ENCODE measurements at places on chromosomes 12 and 14.
A peak's percentile ranks its signal among the peaks of the same experiment; 100 is the strongest.

- DNase-seq = no peak
These were observed 1247.0 kb downstream of the FSCB start for GRCh38 chr14:43260056-43260455.

- no peak for DNase-seq
These were observed 76.1 kb upstream of the RFX4 start for GRCh38 chr12:106506691-106507090.

GRCh38 chr12:87793131-87793530 lies 236.1 kb downstream of the C12orf50 start:
- no peak for DNase-seq

GRCh38 chr14:40115583-40115982 lies 683.4 kb upstream of the FBXO33 start:
- DNase-seq = no peak

DNA sequence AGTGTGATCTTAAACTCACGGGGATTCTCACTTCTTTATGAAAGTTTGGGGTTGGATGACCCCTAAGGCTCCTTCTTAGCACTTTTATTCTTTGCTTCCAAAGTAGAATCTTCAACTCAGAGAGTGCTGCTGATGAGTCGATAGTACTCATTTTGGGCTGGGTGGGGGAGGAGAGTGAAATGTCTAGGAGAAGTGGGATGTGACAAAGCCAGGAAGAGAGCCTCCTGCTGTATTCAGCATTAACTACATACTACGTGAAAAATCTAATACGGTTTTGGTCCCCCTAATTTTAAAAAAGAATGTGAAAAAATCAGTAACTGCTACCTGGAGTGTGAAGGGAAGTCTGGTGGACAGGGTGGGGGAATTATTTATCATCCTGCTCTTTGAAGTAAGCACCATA lies 148.3 kb downstream of the SAMD4A start:
- no peak for DNase-seq

GRCh38 chr12:100758083-100758482 lies 36.5 kb upstream of the ANO4 start:
- DNase-seq = no peak

DNA sequence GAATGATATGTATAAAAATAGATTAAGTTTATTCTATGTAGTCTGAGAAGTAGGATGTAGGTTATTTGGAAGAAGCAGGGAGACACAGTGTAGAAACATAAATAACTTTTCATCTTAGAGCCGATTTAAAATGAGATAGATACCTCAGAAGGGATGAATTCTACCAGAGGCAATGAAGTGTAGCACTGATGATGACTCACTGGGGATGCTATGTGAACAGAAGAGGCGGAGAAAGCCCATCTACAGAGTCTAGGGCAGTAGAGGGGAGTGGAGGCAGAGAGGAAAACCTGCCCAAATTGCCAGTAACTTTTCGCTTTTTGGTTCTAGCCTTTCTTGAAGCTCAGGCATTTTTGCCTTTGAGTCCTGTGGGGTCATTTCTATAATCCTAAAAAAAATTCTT lies 451.8 kb downstream of the ATP23 start:
- no peak for DNase-seq

DNA sequence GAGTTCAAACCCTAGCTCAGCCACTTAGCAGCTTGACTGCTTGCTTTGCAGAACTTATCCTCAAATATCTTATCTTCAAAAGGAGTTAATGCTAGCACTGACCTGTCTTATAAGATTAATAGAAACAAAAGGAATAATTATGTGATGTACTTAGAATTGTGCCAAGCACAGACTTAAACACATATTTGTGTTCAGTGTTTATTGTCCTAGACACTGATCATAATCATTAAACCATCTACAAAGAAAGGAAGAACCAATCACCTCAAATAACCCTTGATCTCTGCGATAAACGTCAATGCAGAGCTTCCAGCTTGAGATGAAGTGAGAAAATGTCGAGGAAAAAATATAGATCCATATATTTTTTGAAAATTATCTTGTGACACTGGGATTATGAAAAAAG lies 73.1 kb downstream of the ATXN7L3B start:
- no peak for DNase-seq

DNA sequence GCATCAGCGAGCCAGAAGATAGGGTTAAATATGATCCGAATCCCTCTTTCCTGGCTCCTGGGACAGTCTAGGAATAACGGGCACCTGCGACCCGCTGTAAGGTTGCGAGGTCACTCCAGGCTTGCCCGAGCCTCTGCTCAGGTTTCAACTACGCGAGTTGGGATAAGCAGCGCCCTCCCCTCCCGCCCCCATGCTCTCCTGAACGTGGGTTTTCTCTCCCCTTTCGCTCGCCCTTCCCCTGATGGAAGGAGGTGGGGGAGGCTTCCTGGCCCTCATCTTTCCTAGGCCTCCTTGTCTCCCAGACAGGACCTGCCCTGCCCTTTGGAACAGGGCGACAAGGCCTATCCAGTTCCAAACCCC lies 753 bp upstream of the ATP5MC2 start:
- DNase-seq = no peak

DNA sequence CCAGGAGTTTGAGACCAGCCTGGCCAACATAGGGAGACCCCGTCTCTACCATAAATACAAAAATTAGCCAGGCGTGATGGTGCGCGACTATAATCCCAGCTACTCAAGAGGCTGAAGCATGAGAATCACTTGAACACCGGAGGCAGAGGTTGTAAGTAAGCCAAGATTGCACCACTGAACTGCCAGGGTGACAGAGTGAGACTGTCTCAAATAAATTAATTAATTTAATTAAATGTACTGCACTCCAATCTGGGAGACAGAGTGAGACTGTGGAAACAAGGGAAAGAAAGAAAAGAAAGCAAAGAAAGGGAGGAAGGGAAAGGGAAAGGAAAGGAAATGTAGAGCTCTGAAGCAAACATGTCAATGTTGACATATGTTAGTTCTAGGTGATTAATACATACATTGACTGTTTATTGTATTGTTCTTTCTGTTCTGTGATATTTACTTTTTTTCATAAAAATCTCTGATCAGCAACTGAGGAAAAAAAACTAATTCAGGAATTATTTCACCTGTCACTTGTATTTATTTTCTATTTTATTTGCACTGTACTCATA lies 99.6 kb downstream of the DENND5B start:
- DNase-seq = no peak

GRCh38 chr12:26732005-26732908 lies 100.7 kb downstream of the ITPR2 start:
- DNase-seq = peak; percentile 78

- DNase-seq = peak; percentile 11
These were observed 19.3 kb downstream of the CCDC62 start for GRCh38 chr12:122793685-122794106.

- no peak for DNase-seq
These were observed 122.4 kb downstream of the DACT1 start for GRCh38 chr14:58760121-58760520.

GRCh38 chr14:91891721-91892220 lies 24.4 kb upstream of the TC2N start:
- DNase-seq = no peak

DNA sequence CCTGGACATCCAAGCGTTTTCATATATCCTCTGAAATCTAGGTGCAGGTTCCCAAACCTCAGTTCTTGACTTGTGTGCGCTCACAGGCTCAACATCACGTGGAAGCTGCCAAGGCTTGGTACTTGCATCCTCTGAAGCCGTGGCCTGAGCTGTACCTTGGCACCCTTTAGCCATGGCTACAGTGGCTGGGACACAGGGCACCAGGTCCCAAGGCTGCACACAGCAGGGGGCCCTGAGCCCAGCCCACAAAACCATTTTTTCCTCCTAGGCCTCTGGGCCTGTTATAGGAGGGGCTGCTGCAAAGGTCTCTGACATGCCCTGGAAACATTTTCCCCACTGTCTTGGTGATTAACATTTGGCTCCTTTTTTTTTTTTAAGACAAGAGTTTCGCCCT lies 11.6 kb upstream of the FAM177A1 start:
- DNase-seq = no peak

GRCh38 chr12:75658286-75658685 lies 146.9 kb upstream of the KRR1 start:
- DNase-seq = no peak

- DNase-seq = no peak
These were observed 8.3 kb upstream of the MTA1 start for GRCh38 chr14:105411017-105411941.

- DNase-seq = no peak
These were observed 11.2 kb downstream of the TTC6 start for GRCh38 chr14:37606678-37607077.

- no peak for DNase-seq
These were observed 15.3 kb upstream of the SPSB2 start for GRCh38 chr12:6888360-6888759.

DNA sequence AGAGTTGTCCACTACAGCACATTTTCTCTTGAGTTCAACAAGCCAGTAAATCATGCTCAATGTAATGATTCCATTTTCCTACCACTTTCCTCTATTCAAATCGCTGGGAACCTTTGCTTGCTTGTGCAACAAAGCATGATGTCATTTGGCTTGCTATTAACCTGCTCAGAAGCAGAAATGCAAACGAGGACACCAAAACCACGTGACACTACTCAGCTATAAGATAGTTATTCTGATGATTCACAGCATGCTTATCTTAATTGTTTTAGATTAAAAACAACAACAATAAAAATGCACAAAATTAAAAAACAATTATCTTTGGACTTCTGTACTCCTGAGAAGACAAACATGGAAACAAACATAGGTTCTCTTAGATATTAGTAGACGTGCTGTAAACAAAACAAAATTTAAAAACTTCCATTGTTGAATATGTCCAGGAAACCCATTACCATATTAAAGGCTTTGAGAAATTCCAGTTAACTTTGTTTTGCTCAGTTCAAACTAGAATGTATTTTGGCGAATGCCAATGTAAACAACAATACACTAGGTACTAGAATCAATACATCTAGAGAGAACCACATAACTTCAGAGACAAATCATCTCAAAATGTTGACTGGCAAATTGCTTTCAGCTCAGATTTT lies 77.5 kb upstream of the KRAS start:
- DNase-seq = no peak

DNA sequence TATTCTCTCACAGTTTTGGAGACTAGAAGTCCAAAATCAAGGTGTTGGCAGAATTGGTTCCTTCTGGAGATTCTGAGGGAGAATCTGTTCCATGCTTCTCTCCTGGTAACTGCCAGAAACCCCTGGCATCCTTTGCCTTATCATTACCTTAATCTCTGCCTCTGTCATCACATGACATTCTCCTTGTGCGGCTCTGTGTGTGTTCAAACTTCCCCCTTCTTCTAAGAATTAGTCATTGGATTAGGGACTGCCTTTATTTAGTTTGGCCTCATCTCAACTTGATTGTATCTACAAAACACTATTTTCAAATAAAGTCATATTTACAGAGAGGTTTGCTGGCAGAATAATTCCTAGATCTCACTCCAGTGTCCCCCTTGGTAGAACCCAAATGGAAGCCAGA lies 68.9 kb downstream of the ZNF641 start:
- no peak for DNase-seq

DNA sequence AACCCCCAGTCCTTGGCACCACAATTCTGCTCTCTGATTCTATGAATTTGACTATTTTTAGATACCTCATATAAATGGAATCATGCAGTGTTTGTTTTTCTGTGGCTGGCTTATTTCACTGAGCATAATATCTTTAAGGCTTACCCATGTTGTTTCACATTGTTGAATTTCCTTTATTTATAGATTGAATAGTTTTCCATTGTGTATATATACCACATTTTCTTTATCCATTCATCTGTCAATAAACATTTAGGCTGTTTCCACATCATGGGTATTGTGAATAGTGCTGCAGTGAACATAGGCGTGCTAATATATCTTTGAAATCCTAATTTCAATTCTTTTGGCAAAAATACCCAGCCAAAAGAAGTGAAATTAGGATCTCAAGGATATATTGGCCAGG lies 126.7 kb upstream of the SLC38A2 start:
- DNase-seq = no peak

GRCh38 chr14:28975084-28975483 lies 208.5 kb downstream of the FOXG1 start:
- DNase-seq = no peak

DNA sequence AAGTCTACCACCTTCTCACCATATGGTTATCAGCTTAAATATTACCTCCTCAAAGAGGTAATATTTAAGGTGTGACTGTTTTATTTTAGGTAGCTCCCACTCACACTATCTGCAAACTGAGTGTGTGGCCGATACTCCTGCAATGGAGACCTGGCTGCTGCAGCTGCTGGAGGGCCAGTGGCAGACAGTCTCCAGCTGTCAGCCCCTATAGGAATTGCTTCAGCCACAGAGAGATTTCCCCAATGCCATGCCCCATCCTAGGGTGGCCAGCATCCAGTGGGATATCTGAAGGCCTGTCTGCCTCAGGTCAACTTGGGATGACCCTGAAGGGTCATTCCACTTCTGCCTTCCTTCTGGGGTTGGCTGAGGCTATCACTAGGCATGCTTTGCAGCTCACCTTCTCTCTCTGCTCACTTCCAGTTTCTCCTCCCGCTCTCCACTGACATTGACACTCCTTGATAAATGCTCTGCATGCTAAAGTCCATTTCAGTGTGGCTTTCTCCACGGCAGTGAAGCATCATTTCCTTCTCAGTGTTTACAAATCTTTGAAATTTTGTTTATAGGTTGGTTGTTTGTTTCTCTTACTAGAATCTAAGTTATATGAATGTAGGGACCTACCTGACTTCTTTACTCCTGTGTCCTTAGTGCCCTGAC lies 90.2 kb upstream of the USP44 start:
- no peak for DNase-seq

GRCh38 chr12:109770104-109770860 lies 56.7 kb downstream of the FAM222A start:
- no peak for DNase-seq

- no peak for DNase-seq
These were observed 23.3 kb downstream of the CHGA start for GRCh38 chr14:92945959-92946846.

GRCh38 chr12:88793096-88793495 lies 212.8 kb upstream of the KITLG start:
- no peak for DNase-seq

DNA sequence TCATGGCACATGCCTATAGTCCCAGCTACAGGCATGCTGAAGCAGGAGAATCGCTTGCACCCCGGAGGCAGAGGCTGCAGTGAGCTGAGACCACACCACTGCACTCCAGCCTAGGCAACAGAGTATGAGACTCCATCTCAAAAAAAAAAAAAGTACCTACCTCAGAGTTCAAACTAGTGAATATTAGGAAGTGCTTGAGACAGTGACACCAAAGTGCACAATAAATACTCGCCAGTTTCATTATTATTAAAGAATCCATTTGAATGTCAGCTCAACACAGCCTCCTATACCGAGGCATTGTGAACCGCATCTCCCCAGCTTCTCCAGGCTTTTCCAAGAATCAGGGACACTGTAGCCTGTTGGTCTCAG lies 5.0 kb downstream of the GAPDH start:
- no peak for DNase-seq

- DNase-seq = no peak
These were observed 107.0 kb downstream of the PAPLN start for GRCh38 chr14:73344319-73344718.

- no peak for DNase-seq
These were observed 532.5 kb downstream of the VRK1 start for GRCh38 chr14:97329701-97330100.

- peak; percentile 36 for DNase-seq
These were observed 11.4 kb upstream of the LRTM2 start for GRCh38 chr12:1808798-1809480.
